ENCODE measurements at places on chromosomes 7 and 10.

GRCh38 chr7:102933763-102934162 is 21.0 kb downstream of the LRRC17 start:
- DNase-seq: peak; percentile 48

DNA sequence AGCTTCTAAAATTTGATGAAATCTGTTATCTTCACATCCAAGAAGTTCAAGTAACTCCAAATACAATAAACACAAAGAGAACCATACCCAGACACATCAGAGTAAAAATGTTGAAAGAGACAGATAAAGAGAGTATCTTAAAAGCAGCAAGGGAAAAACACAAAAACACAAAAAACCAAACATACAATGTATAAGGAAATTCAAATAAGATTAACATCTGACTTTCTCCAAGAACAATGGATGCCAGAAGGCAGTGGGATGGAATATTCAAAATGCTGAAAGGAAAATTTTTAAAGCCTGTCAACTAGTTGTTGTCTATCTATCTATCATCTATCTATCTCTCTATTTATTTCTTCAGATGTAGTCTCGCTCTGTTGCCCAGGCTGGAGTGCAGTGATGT is 72.4 kb upstream of the MKLN1 start:
- no peak for DNase-seq

DNA sequence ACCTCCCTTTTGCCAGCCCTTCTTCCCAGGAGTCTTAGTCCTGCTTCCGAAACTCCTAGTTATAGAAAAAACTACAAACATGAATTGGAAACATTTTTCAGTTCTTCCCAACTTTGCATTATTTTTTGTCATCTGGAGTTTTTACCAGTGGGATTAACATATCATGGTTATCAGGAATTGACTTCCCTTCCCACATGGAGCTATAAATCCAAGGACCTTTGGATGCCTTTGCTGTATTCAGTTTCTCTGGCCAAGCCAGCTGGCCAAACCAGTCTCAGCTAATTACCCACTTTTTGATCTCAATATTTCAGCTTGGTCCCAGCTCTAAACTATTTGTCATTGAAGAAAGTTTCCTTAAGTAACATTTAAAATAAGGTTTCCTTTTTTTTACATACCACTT is 570.6 kb downstream of the SORCS1 start:
- no peak for DNase-seq

- DNase-seq: no peak
These were observed 7.0 kb upstream of the PRTFDC1 start for GRCh38 chr10:24959382-24959730.

DNA sequence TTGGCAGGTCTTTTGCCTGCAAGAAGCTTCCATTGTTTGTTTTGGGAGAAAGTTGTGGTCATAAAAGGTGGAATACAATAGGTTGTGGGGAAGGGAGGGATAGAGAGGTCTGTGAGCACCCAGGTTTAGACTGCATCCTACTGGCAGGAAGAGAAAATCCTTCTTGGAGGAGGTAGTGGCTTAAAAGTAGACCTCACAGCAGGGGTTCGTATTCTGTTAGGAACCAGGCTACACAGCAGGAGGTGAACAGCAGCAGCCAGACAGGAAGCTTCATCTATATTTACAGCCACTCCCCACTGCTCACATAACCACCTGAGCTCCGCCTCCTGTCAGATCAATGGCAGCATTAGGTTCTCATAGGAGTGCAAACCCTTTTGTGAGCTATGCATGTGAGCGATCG is 245.3 kb downstream of the NSUN6 start:
- no peak for DNase-seq

DNA sequence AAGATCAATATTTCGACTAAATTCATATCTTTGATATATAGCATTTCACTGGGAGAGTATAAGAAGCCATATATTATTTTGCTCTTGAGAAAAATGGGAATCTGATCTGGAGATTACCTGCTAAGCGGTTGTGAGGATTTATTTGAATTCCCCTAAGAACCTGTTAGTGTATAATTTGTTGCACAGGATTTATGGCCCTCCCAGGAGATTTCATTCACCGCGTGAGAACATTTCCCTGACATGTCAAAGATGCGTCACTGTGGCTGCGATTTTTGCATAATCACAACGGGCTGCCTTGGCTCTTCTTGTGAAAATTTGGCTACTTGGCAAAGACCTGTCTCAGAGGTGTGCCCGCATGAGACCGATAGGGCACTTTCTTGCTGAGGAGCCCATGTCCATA is 184.7 kb upstream of the PFKP start:
- no peak for DNase-seq

- no peak for DNase-seq
These were observed 61.6 kb downstream of the ANKRD7 start for GRCh38 chr7:118286131-118286530.

- peak; percentile 34 for DNase-seq
These were observed 35.9 kb upstream of the CACNB2 start for GRCh38 chr10:18104223-18104872.

DNA sequence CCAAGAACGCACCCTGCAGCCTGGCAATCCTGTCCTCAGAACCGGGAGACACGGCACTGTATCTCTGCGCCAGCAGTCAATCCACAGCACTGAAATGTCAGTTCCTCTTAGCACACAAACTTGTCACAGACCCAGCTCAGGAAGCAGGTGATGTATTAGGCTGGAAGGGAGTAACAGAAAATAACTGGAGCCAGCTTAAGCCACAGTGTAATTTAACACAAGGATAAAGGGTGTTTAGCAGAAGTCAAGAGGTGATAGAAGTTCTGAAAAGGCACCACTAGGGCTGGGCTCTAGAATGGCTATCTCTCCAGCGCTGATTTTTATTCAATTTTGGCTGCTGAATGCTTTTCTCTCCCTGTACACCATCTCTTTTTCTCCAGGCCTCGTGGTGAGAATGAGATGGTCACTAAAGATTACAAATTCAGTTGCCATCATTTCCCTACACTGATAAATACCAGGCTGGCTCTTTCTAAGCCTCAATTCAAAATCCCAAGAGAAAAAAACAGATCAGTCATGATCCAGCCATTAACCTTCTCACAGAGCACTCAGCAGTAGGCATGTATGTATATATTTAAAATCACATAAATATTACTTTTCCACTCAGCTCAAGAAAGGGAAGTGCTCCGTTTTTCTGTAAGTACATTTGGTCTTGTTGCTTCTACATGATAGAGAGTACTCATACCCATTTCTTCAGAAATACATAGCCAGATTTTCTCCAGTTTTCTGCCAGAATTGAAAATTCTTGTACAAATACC is 102.7 kb upstream of the PRSS1 start:
- peak; percentile 43 for DNase-seq

DNA sequence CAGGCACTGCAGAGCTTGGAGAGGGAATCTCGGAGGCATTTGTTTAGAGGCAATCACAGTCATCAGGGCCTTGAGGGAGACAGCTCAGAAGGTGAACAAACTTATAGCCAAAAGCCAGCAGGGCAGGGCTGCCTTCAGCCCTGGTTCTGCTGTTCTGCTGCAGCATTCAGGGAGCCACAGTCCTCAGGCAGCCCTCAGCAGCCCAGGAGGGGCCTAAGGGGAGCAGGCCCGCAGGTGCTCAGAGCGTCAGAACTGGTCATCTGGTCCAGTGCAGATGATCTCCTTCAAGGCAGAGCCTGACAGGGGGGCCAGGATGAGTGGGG is 84.7 kb downstream of the ARHGAP22 start:
- DNase-seq: no peak

DNA sequence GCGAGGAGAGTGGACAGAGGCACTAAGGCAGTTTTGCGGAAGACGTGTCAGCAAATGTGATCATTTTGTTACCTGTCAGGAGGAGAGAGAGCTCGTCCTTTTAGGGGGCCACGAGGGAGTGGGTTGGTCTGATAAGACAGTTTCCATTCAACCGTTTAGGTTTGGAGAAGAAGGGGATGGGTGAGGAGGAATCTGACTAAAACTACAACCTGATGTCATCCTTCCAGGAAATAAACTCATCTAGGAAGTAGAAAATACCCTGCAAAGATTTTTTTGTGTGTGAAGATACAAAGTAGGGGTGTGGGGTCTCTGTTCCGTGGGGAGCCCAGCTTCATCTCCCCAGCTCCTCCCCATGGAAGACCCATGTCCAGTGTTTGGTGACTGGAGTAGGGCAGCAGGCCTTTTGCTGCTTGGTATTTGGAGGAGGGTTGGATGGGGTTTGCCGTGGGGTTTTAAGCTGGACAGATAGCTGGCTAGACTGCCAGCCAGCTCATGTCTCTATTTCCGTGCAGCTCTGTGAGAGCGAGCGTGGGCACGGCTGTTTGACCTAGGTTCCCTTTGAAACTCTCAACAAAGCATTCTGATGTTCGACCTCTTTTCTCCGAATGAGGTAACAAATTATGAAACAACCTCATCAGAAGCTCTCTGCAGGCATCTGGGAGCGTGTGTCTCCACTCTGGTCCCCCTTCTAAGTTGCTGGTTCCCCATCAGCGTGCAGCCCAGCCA is 136.0 kb upstream of the TCF7L2 start:
- DNase-seq: no peak

DNA sequence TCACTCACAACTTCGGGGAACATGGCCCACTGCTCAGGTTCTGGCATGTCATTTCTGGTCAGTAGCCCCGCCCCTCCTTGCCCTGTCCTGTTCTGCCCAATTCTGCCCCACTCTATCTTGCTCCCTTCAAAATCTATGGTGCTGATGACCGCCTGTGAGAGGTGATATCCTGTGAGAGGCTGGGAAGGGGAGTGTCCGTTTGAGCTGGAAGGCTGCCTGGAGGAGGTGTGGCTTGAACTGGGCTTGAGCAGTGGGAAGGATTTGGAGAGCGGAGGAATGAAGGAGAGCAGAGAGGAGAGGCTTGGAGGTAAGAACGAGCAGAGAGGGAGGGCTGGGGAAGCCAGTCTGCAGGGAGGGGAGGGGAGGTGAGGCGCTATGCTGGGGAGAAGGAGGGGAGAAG is 145.3 kb downstream of the RPS24 start:
- no peak for DNase-seq

GRCh38 chr7:39172137-39172536 is 194.4 kb downstream of the POU6F2 start:
- DNase-seq: no peak

DNA sequence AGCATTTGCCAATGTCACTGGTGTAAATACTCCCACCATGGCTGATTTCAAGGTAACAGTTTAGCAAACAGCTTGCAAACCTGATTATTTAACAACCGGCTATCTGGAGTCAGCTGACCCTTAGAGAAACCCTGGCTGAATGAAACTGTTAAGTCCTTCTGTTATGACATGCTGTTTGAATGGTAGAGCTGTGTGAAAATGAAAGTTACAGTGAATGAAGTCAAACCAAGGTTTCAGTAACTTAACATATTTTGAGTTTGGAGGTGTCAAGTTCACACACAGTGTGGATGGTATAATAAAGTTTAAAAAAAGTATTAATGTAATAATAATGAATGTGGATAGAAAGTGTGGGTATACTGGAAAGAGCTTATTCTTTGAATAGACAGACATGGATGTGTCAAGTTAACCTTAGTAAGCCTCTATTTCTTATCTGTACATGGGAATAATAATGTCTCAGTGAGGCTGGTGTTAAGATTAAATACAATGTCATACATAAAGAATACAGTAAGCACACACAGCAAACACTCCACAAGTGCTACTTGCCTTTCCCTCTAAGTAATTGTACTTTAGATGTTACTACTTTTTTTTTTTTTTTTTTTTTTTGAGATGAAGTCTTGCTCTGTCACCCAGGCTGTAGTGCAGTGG is 150.4 kb downstream of the TAX1BP1 start:
- DNase-seq: no peak

DNA sequence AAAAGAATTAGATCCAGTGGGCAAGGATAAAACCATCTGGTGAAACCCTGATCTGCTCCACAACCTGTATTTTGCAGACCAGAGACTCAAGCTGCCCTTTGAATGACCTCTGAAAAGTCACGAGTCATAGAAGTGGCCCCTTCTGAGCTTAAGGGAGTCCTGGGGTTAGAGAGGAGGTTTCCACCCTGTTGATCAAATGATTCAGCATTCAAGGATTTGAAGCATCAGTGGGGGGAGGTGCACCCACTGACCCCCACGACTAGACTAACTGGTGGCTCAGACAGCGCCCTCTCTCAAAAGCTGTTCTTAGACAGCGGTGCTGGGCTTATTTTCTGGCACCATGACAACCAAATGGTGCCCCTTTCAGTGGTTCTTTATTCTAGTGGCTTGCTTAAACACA is 44.3 kb downstream of the PLCE1 start:
- no peak for DNase-seq

- DNase-seq: no peak
These were observed 15.9 kb downstream of the FAM149B1 start for GRCh38 chr10:73183667-73184281.

- DNase-seq: no peak
These were observed 81.5 kb downstream of the ARL4A start for GRCh38 chr7:12768948-12769347.

DNA sequence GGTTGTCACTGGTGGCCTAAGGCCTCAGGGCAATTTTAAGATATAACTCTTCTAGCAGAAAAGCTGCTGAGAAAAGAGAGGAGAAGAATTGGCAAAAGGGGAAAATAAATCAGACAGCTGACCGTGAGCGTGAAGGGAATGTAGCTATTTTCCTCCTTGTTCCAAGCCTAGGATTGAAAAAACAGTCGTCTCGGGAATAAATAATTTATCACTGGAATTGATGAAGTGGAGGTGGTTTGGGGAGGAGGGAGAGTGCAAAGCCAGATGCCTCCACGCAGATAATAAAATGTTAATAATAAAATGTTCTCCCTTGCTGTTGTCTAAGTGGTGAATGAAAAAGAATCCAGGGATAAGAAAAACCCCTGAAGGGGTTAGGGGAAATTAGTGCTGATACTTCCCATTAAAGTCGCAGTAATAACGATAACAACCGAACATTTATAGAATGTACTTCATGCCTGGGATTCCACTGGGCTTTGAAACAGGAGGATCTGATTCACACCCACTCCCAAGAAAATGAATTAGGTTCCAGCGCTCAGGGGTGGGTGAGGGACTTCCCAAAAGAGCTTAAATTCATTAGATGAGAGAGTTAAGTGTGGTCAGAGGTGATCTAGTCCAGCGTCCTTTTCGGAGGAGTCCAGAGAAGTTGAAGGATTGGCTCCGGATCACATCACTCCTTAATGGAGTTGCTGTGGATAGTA is 27.3 kb downstream of the BAMBI start:
- peak; percentile 40 for DNase-seq

- no peak for DNase-seq
These were observed 30.2 kb upstream of the NRCAM start for GRCh38 chr7:108486291-108486966.

DNA sequence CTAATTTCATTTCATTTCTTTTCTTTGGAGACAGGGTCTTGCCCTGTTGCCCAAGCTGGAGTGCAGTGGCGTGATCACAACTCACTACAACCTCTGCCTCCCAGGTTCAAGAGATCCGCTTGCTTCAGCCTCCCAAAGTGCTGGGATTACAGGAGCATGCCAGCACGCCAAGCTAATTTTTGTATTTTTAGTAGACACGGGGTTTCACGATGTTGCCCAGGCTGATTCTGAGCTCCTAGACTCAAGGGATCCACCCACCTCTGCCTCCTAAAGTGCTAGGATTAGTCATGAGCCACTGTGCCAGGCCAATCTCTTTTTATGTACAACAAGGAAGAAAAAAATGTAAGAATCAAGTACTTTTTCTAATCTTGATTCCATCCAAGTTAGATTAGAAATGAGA is 10.7 kb upstream of the KMT2E start:
- no peak for DNase-seq
